ENCODE measurements at places on chromosomes 4 and X. TPM values are rescaled to one million over a fixed set of nuclear protein-coding genes. Genes with fewer than 3 reads are reported as not detected.
A peak's percentile ranks its signal among the peaks of the same experiment; 100 is the strongest.

DNA sequence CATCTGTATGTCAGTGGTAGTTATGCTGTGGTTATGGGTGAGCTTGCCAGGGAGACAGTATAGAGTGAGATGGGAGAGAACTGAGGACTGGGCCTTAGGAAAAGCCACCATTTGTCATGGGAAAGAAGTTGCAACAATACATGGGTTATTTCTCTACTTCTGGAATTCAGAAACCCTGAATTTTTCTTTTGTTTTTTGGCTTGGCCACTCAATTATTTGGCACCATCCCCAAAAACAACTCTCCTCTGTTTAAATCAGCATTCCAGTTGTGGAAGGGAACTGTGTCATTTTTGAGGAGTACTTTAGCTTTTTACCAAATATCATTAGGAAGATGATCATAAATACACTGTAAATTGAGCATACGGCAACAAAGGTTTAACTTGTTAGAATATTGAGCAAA is 41.1 kb upstream of the ACSL4 start:
- no peak for DNase-seq
- no peaks in the 10 kb centered on the region for H3K27me3 ChIP-seq
- H3K4me3 ChIP-seq = no peak overlapping the region

STIM2 gene
- 25.7 TPM for total RNA-seq

- DNase-seq = peak; percentile 20
- H3K27ac ChIP-seq = no peak overlapping the region
- H3K36me3 ChIP-seq = no peaks in the 10 kb centered on the region
- no peaks in the 10 kb centered on the region for H3K4me1 ChIP-seq
These were observed 48.6 kb upstream of the PPP2R2C start for GRCh38 chr4:6520978-6521377.

DNA sequence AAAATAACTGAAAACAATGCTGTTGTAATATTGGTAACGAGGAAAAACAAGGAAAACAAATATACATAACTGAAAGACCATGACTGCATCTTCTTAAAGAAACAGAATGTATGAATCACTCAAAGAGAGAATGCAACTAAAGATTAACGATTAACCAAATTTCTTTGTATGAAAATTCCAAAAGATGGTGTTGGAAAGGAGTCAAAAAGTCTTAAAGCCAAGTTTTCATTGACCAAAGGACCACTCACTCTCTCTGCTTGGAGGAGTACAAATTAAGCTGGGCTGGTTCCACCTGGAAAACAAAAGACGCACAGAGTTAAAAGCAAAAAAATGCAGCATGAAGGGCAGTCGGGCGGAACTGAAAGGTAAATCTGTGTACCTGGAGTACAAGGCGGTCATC is 1.8 kb downstream of the DCAF12L1 start:
- H3K27ac ChIP-seq = no peak overlapping the region
- H3K36me3 ChIP-seq = no peaks in the 10 kb centered on the region
- H3K4me1 ChIP-seq = no peaks in the 10 kb centered on the region
- no peak for DNase-seq
- H3K4me3 ChIP-seq = no peak overlapping the region
- H3K27me3 ChIP-seq = no peaks in the 10 kb centered on the region

GRCh38 chr4:33577791-33578190 is 2666.5 kb downstream of the ARAP2 start:
- H3K36me3 ChIP-seq = no peaks in the 10 kb centered on the region
- no peaks in the 10 kb centered on the region for H3K4me1 ChIP-seq
- no peak for DNase-seq
- H3K27me3 ChIP-seq = no peaks in the 10 kb centered on the region
- no peak overlapping the region for H3K27ac ChIP-seq

- no peaks in the 10 kb centered on the region for H3K36me3 ChIP-seq
- DNase-seq = no peak
- no peak overlapping the region for H3K4me3 ChIP-seq
- no peak overlapping the region for H3K27ac ChIP-seq
- no peaks in the 10 kb centered on the region for H3K4me1 ChIP-seq
- no peaks in the 10 kb centered on the region for H3K27me3 ChIP-seq
These were observed 1.6 kb downstream of the GRIA2 start for GRCh38 chr4:157221895-157222770.

- no peak overlapping the region for H3K4me3 ChIP-seq
- no peaks in the 10 kb centered on the region for H3K36me3 ChIP-seq
- H3K27ac ChIP-seq = no peak overlapping the region
These were observed 903.8 kb downstream of the STIM2 start for GRCh38 chr4:27764526-27764837.

DNA sequence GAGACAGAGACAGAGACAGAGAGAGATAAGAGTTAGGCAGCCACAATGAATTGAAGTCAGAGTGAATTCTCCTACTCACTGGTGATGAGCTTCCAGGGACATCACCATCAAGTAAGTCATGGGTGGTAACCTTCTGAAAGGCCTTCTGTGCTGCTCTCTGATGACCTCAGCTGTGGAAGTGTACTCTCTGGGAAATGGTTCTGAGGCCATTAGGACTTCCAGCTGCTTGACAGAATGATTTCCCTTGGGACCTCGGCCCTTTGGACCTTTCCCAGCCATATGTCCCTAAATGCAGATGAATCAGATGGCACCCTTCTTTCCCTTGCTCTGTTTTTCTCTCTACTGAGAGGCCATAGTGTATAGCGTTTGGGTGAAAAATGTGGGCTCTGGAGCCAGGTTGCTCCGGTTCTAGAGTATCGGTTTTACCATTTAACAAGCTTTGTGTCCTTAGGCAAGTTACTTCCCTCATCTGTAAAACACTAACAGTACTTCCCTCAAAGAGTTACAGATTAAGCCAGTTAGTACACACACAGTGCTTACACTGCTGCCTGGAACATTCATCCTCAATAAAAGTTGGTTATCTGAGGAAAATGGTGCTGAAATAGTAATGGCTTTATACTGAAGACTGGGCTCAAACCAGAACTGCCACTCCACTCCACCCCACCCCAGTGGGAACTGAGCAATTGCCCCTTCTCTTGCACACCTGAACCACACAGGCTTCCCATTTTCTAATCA is 7.6 kb downstream of the SEPTIN11 start:
- no peaks in the 10 kb centered on the region for H3K27me3 ChIP-seq
- no peak overlapping the region for H3K27ac ChIP-seq
- peak; percentile 29 for DNase-seq
- no peak overlapping the region for H3K4me3 ChIP-seq
- peaks cover 46% of the 10 kb centered on the region for H3K36me3 ChIP-seq

IL2 gene
- not detected for total RNA-seq

DNA sequence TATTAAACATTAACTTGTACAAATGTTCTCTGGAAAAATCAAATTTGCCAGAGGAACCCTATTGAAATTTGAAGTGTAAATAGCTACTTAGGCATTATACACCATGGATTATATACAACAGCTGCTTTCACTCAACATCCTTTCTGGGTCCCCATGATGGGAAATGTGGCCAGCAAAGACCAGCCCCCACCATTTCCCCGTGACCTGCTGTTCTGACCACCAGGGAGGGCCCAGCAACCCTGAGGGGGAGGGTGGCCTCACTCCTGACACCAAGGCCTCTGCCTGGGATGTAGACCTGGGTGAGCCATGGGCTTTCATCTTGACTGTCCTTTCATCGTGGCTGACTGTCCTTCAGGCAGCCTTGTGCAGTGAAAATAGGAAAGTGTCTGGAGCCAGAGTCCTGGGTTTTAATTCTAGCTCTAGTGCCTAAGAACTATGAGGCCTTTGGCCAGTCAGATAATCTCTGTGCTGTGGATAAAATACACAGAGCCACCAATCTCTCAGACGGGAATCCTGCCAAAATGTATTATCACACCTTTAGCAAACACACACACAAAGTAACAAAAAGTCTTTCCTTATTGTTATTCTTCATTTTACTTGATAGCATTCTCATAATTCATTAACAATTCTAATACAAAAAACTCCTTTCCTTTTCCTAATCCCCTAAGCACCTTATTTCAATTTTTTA is 45.1 kb downstream of the NR3C2 start:
- H3K4me1 ChIP-seq = peaks cover 9% of the 10 kb centered on the region
- peak; percentile 41 for DNase-seq
- H3K36me3 ChIP-seq = no peaks in the 10 kb centered on the region
- H3K27me3 ChIP-seq = no peaks in the 10 kb centered on the region
- H3K27ac ChIP-seq = peak overlapping the region; percentile 10

DNA sequence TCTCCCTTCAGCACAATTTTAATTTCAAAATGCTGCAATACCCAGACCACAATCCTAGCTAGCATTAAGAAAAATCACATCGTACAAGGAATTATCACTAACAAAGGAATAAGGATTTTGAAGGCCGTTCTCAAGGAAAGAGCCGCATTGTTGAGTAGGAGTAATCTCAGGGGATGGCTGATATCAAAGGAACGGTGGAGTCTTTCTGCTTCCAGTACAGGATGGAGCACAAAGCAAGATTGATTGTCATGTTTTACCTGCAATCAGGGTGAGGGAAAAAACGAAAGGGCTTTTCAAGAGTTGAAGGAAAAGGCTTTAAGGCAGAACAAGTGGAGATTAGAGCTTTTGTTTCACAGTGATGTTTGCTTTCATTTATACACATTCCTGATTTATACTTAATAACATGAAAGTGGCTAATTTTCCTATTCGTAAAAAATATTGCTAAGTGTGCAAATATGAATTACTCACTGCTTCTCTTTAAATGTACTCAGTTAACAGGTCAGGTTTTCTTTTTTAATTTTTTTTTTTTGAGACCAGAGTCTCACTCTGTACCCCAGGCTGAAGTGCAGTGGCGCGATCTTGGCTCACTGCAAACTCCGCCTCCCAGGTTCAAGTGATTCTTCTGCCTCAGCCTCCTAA is 207.0 kb downstream of the TRIML1 start:
- H3K36me3 ChIP-seq = no peaks in the 10 kb centered on the region
- H3K27me3 ChIP-seq = no peaks in the 10 kb centered on the region
- no peak overlapping the region for H3K4me3 ChIP-seq
- H3K27ac ChIP-seq = no peak overlapping the region
- no peaks in the 10 kb centered on the region for H3K4me1 ChIP-seq

DNA sequence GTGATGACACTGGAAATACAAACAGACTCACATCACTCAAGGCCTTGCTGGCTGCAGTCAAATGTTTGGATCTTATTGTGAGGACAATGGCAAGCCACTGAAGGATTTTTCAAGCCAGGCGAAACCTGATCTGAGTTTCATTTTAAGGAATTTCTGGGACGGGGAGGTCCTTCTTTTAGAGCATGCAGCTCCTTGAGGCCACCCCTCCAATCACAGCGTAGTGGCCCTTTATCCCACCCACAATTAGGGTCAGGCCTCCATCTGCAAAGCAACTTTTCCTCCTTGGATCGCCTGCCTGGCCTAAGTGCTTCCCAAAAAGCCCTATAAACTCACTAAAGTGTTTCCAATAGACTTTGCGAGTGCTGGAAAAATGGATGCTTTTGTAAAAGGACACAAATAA is 115.5 kb downstream of the EFHC2 start:
- no peak for DNase-seq
- H3K27ac ChIP-seq = no peak overlapping the region
- no peak overlapping the region for H3K4me3 ChIP-seq
- no peaks in the 10 kb centered on the region for H3K27me3 ChIP-seq
- no peaks in the 10 kb centered on the region for H3K36me3 ChIP-seq

DNA sequence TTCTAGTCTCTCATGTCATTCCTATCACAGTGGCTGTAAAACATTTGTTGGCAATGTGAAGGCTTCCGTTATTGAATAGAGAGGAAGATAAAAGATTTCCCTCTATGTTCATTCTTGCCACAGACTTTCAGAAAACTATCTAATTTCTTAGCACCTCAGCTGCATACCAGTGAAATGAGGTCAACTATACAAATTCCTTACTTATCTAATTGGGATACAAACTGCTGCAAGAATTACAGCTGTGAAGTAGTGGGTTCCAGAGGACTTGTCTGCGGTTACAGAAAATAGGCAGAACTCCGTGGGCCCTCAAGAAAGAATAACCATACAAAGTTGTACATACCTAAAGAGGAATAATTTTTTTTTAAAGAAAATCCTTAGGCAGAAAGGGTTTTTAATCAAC is 175.8 kb downstream of the PPP1R2C start:
- H3K27me3 ChIP-seq = no peaks in the 10 kb centered on the region
- no peak overlapping the region for H3K27ac ChIP-seq
- DNase-seq = no peak
- no peaks in the 10 kb centered on the region for H3K4me1 ChIP-seq

DNA sequence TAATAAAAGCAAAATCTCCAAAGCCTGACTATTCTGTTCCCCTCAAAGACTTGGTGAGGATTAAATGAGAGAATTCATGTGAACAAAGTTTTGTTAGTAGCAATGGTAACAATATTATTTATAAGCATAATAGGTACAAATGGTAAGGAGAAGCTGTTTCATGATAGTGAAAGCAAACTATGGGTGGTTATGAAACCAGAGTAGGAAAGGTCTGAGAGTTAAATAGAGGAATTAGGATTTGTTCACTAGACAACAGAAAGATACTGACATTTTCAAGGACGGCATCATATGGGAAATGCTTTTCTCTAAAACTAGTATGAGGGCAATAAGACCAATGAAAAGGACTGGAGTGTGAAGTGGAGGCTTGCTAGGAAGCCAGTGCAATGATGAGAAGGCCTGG is 128.6 kb upstream of the FTHL17 start:
- no peaks in the 10 kb centered on the region for H3K4me1 ChIP-seq
- H3K36me3 ChIP-seq = peaks cover 3% of the 10 kb centered on the region
- no peak overlapping the region for H3K4me3 ChIP-seq
- no peak for DNase-seq
- no peak overlapping the region for H3K27ac ChIP-seq

ATP8A1 gene
- 0.03 TPM for total RNA-seq

DNA sequence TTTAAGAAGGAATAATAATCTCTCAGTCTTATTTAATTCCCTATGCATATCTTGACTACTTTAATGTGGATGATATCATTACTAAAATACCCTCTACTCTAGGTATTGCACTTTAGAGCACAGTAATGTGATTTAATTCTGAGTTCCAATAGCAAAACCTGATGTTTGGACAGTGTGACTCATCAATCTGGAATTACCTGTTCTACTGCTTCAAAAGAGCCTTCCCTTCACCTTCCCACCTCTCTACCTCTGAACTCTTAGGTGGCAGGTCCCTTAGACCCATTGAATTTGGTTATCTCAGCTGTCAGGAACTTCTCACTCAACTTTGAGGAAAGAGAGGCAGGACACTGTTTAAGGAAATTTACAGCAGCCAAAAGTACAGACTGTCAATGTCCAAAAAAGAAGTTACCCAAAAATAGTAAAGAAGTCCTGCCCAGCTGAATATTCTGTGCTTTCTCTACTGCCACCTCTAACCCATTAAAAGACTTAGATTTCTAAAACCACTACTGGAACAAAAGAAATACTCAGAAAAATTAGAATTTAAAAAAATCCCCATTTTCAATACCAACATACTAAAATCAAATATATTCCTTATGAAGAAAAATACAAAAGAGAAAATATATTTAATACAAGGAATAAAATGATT is 123.1 kb upstream of the GPM6A start:
- no peak overlapping the region for H3K27ac ChIP-seq
- H3K4me1 ChIP-seq = no peaks in the 10 kb centered on the region
- no peak for DNase-seq
- no peaks in the 10 kb centered on the region for H3K36me3 ChIP-seq
- no peak overlapping the region for H3K4me3 ChIP-seq
- no peaks in the 10 kb centered on the region for H3K27me3 ChIP-seq

- no peaks in the 10 kb centered on the region for H3K36me3 ChIP-seq
- H3K4me3 ChIP-seq = no peak overlapping the region
- DNase-seq = no peak
- no peaks in the 10 kb centered on the region for H3K27me3 ChIP-seq
- H3K4me1 ChIP-seq = no peaks in the 10 kb centered on the region
- H3K27ac ChIP-seq = no peak overlapping the region
These were observed 23.1 kb downstream of the ATP8A1 start for GRCh38 chr4:42633605-42634388.
